ENCODE measurements at places on chromosomes 1 and 21.

- DNase-seq, result no peak
Measured at GRCh38 chr1:211013346-211014240, 120.4 kb downstream of the KCNH1 start.

DNA sequence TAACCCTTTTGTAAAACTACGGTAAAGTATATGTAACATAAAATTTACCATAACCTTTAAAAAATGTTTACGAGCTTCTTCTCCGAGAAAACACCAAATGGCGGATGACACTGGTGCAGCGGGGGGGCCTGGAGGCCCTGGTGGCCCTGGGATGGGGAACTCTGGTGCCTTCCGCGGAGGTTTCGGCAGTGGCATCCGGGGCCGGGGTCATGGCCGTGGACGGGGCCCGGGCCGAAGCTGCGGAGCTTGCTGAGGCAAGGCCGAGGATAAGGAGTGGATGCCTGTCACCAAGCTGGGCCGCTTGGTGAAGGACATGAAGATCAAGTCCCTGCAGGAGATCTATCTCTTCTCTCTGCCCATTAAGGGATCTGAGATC, 7.5 kb downstream of the MFSD2A start:
- no peak for DNase-seq

GRCh38 chr1:208231881-208232661, 12.1 kb downstream of the PLXNA2 start:
- peak; percentile 93 for DNase-seq

GRCh38 chr1:217747156-217747769, 116.1 kb downstream of the SPATA17 start:
- peak; percentile 55 for DNase-seq

GRCh38 chr1:237281481-237281880, 239.5 kb downstream of the RYR2 start:
- DNase-seq, result no peak

DNA sequence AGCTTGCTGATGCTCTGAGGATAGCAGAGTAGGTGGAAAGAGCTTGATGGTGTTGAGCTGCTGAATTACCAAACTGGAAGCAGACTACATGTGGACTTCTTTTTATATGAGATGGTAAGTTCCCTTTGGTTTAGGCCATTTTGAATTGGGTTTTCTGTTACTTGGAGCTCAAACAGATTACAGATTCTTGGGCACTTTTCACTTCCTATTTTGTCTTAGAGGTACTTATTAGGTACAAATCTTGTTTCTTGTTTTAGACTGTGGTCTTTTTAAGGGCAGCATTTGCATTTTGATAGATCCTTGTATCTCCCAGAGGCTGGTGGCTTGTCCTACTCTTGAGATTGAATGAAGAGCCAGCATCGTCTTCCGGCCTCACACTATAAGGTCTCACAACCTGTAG, 70.2 kb downstream of the GADD45A start:
- no peak for DNase-seq

GRCh38 chr1:42759114-42759513, 7.7 kb downstream of the P3H1 start:
- DNase-seq, result no peak

DNA sequence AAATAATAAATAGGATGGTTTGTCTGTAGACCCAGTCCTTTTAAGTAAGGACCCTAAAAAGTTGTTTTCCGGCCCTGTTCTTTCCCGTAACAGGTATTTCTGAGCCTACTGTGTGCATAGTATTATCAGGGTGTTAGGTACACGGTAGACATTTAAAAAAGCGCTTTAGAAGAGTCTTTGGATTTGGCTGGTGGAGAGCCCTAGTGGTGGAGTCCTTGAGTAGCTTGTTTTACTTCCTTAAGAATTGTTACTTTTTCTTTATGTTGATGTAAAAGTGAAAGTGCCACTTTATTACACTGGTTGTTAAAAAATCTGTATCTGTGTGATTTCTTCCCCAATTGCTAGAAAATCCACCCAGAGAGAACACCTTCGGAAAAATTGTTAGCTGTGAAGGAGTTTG, 36.8 kb downstream of the SMYD2 start:
- DNase-seq, result no peak

- DNase-seq, result no peak
Measured at GRCh38 chr1:6462412-6463119, 3.4 kb downstream of the TNFRSF25 start.

- no peak for DNase-seq
Measured at GRCh38 chr1:36383240-36383639, 2.5 kb downstream of the STK40 start.

- DNase-seq, result no peak
Measured at GRCh38 chr1:109186733-109187086, 27.0 kb upstream of the SARS1 start.
